Esophagus squamous epithelium (tissue), 5 donors: ENCODE measurements at places on chromosomes 11 and 22.

GRCh38 chr11:66314561-66315497 lies 2.0 kb downstream of the CD248 start:
- DNase-seq = no peak

DNA sequence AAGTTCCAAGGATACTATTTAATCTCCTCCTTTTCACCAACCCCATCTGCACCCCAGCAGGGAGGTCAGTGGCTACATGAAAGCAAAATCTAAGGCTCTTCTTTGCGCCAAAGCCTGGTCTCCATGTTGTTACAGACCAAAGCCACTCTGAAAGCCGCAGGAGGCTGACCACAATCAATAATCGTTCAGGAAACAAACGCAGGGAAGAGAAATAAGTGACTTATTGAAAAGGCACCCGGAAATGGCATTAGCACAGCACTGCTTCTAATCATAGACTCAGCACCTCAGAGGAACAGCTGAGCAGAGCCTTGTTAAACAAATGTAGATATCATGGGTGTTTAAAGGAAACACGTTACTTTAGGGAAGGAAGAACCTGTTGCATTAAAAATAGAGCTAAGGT lies 183.9 kb downstream of the KIRREL3 start:
- no peak for DNase-seq

DNA sequence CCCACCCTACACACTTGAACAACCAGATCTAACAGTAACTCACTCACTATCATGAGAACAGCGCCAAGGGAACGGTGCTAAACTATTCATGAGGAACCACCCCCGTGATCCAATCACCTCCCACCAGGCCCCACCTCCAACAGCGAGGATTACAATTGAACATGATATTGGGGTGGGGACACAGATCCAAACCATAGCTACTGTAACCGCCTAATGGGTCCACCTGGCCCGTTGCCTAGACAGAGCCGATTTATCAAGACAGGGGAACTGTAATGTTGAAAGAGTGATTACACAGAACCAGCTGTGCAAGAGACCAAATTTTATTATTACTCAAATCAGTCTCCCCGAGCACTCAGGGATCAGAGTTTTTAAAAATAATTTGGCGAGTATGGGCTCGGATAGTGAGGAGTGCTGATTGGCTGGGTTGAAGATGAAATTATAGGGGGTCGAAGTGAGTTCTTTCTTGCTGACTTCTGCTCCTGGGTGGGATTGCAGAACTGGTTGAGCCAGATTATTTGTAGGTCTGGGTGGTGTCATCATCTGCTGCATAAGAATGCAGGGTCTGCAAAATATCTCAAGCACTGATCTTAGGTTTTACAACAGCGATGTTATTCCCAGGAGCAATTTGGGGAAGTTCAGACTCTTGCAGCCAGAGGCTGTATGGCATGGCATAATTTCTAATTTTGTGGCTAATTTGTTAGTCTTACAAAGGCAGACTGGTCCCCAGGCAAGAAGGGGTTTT lies 17.9 kb upstream of the ZC3H12C start:
- DNase-seq = no peak

GRCh38 chr11:2669634-2670469 lies 29.9 kb downstream of the KCNQ1OT1 start:
- no peak for DNase-seq

DNA sequence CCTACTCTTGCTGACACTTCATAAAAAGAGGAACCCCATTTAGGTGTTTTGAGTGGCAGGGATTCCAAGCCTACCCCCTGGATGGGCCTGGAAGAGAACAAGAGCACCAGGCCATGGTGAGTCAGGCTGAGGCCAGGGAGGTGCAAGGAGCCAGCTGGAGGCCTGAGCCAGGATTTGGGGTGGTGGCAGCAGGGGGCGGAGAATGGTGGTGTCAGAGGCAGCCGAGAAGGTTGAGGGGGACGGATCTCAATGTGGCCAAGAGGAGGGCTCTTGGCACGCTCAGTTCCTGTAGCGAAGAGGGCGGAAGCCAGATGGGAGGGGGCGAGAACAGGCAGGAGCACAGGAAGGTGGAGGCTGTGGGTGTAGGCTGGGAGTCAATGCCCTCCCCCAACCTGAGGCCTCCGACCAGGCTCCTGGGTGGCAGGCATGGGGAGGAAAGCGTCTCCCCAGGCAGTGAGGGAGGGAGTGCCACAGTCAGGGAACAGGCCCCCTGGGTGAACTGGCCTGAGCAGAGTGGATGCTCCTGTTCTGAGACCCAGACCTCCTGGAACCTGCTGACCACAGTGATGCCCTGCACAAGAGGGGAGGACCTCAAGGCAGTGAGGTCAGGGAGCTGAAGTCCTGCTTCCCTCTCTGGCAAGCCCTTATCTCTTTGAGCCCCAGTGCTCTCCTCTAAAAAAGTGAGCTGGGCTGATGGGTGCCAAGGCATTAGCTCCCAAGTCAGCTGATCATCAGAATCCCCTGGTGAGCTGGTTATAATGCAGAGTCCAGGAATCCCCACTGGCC lies 13.9 kb downstream of the RTN4RL2 start:
- no peak for DNase-seq

DNA sequence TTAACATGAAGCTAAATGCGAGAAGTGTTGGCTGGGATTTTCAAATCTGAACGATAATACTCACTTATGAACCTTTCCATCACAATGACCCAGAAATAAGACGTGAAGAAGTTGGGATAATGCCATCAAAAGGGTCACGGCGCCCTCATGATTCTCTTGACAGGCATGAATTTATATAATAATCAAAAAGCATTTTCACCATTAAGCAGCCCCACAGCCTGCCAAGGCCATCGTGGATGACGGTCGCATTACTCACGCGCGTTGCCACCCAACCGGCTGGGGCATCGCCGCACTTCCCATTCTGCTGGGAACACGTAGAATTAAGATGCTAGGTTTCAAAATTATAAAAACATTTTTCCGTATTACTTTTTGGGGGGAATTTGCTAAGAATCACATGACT lies 18.9 kb upstream of the GAL start:
- DNase-seq = no peak

- DNase-seq = no peak
Observed at GRCh38 chr11:32081129-32081641, 9.7 kb upstream of the RCN1 start.

GRCh38 chr11:57523419-57523818 lies 7.1 kb downstream of the TIMM10 start:
- no peak for DNase-seq

DNA sequence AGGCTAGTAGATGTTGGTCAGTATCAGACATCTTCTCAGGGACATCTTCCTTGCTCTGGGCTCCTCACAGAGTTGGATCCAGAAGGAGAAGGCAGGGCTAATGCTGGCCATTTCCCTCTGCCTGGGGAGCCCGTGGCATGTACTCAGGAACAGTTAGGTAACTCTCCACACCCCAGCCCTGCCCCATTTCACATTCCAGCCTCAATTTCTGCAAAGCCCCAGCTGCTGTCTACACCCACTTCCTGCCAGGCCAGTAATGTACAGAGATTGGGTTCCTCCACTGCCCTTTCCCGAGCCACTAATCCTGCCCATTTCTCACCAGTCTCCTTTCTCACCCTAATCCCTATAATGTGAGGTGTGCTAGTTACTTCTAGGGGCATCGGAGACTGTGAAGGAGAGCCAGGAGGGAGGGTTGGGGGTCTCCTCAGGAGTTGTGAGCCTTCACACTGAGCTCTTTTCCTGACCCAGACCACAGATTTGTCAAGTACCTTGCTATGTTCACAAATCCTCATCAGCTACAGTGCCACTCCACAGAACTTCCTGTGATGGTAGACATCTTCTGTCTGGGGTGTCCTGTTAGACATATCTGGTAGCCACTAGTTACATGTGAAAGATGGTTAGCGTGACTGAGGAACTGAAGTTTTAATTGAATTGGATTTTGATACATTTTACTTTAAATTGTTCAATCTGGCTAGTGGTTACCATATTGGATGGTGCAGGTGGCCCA lies 1.3 kb upstream of the SEC14L3 start:
- no peak for DNase-seq

DNA sequence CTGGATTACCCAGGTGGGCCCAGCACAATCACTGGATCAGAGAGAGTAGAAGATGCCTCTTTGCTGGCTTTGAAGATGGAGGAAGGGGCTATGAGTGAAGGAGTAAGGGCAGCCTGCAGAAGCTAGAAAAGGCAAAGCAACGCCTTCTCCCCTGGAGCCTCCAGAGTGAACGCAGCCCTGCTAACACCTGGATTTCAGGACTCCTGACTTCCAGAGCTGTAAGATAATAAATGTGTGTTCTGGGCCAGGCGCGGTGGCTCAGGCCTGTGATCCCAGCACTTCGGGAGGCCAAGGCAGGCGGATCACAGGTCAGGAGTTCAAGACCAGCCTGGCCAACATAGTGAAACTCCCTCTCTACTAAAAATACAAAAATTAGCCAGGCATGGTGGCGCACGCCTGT lies 102.4 kb downstream of the MORC2 start:
- no peak for DNase-seq

DNA sequence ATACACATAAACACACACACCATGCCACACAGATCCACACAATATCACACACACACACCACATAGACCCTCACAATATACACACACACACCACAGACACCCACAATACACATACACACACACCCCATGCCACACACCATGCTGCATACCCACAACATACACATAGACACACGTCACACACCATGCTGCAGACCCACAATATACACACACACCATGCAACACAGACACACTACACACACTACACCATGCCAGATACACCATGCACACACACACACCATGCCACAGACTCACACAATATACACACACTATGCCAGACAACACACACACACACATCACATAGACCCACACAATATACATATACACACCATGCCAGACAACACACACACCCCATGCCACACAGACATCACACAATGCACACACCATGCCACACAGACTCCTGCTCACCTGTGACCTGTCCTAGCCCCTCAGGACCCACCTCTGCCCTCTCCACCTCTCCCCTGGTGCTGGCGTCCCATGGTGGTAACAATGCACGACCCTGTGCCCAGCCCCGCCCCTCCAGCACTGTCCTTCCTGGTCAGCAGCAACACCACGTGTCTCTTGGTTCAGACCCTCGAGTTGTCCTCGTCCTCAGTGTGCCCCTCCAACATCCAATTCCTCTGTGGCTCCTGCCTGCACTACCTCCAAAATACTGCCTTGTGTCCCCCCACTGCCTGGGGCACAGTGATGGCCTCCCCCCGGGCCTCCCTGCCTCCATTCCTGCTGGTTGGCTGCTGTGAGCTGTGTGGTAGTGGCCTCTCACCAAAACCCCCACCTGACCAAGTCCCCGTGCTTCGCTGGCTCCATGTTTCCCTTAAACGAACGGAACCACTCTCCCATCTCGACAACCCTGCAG lies 23.7 kb upstream of the RFPL3 start:
- DNase-seq = no peak

- DNase-seq = no peak
Observed at GRCh38 chr22:44389181-44389580, 76.4 kb upstream of the SHISAL1 start.

- no peak for DNase-seq
Observed at GRCh38 chr11:5380740-5381342, 2.8 kb upstream of the OR51M1 start.

DNA sequence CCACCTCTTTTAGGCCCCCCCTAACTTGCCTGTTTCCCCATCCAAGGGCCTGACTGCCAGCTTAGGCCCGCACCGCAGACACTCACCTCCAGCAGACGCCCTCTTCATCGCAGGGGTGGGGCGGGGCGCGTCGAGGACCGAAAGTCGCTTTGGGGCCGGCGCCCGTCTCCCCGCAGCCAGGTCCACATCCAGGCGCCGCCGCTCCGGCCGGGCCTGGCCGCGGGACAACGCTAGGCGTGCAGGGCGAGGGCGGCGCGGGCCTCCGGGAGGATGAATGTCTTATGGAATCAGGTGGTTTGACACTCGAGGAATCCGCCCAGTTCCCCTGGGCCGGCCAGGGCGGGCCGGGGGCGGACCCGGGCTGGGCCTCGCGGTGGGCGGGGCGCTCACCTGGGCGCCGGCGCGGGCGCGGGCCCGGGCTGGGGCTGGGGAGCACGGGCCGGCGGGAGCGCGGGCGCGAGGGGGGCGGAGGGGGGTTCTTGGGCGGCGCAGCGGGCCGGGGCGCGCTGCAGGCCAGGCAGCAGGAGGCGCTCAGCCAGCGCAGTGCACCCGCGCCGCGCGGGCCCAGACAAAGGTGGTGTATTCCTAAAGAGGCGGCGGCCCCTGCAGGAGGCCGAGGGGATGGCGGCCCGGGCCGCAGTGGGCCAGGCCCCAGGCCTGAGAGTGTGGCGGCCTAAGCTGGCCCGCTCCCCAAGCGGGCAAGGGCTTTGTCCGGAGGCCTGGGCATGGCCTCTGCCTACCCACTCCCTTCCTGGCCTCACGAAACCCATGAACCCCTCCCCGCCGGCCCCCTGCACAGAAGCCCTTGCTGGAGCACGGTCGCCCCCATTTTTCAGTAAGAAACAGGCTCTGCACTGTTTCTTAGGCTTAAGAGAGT lies 177.6 kb downstream of the IGLL1 start:
- no peak for DNase-seq

DNA sequence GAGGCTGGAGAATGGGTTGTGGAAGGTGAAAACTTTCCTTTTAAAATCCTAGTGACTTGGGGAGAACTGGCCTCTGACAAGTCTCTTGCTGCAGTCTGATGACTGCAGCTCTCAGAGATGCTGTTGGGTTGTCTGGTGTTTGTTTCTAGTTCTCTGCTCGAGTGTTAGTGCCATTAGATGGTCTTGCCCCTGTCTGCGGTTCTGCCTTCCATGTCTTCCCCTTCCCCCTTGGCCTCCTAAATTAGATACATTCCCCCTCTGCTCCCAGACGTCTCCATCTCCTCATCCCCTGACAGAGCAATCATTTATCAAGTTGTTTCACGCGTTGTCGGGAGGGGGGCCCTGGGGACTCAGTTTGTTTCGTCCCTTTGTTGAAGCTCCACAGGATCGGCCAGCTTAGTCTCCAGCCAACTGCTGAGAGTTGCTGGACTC lies 67.7 kb downstream of the CECR2 start:
- no peak for DNase-seq

DNA sequence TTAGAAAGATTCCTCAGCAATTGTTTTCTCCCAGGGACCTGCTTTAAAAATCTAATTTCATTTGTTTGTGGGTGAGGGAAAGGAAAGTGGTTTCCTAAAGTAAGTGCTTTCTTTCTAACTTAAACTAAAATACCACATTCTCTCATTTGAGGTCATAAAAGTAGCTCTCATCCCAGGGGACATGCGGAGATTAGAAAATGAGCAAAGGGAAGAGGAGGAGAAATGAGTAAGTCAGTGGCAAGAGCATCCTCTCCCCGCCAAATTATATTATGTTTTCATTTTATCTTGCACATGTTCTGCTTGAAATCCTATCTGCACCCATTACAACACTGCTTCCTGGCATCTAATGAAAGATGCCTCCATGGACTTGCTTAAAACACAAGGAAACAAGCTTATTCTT lies 191.4 kb downstream of the ARHGAP42 start:
- no peak for DNase-seq

GRCh38 chr11:70481625-70482528 lies 83.5 kb downstream of the CTTN start:
- no peak for DNase-seq

DNA sequence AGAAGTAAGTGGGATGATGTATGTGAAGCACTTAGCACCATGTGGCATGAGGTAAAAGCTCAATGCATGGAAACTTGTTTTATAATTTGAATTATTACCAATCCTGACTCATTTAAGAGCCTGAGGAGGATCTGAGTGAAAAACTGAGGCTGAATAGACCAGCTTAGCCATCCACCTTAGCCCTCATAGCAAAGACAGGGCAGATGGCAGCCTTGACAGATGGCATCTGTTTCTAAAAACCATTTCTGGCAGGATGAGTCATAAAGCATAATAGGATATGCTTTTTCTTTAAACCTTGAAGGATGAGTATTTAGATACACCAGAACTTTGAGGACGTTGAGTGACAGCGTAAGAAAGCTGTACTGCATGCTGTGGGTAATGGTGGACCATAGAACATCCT lies 61.0 kb upstream of the NAV2 start:
- DNase-seq = no peak
